ENCODE measurements at places on chromosomes 11 and 22.

GRCh38 chr22:16717699-16718558 is 107.3 kb downstream of the XKR3 start:
- DNase-seq, result no peak

DNA sequence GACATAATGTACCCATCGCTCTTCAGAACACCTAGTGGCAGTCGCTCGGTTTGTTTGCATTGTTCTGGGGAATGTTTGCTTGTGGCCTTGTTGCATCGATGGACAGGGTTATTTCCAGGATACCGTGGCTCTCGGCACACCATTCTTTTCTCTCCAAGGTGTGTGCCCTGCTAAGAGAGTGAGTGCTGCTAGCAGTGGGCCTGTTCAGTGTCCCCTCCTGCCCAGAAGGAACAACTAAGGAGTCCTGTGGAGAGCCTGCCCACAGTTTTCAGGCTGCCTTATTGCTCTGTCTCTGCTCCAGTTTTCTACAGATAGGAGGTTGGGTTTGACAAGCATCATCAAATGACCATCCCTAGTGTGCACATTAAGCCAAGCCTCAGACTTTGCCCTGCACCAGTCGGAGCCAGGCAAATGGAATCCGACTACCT is 1.4 kb downstream of the CRY2 start:
- no peak for DNase-seq

- DNase-seq, result no peak
Observed at GRCh38 chr11:118370774-118371173, 11.4 kb downstream of the UBE4A start.

DNA sequence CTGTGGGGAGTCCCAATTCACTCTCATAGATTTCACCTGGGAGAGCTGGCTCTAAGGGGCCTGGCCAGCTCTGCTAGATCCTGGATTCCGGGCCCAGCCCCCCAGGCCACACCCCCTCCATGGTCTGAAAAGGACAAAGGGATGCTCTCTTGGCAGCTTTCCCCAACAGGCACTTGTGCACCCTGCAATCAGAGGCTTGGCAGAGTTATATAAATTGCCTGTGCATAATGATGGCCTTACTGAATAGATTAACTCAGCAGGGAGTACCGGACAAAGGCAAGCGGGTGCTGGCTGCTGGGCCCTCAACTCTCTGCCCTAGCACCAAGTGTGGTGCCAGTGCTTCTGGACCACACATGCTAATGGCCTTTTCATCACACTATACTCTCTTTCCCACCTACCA is 461.6 kb downstream of the BUD13 start:
- DNase-seq, result no peak

GRCh38 chr11:76599041-76600013 is 71.2 kb downstream of the LRRC32 start:
- no peak for DNase-seq

GRCh38 chr11:122734848-122735496 is 79.5 kb downstream of the UBASH3B start:
- no peak for DNase-seq

GRCh38 chr11:78346799-78347198 is 70.8 kb downstream of the GAB2 start:
- no peak for DNase-seq

DNA sequence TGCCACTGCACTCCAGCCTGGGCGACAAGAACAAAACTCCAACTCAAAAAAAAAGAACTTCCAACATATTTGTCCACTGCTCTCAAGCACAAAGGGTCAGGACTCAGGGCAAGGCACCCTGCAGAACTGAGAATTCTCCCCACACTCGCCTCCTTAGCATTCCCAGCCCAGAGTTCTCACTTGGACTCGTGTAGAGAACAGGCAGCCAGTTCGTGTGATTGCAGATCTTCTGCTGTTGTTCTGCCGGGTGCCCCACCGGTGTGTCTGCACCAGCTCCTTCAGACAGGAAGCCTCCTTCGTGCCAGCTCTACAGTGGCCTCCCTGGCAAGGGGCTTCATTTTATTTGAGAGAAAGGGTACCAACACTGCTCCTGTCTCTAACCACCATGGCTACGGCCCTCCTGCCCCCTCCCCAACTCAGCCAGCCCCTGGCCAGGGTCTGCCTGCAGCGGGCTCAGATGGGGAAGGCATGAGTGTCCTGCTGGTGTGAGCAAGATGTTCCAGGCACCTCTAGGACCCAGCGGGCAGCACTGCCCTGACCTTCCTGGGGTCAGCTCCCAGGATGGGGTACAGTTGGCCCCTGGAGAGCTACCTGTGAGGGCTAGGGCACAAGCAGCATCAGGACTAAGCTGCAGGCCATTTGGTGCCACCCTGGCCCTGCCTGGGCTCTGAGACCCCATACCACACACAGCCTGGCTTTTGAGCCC is 19.5 kb upstream of the SCGB1A1 start:
- no peak for DNase-seq

- DNase-seq, result no peak
Observed at GRCh38 chr11:94011478-94011877, 9.7 kb upstream of the HEPHL1 start.

DNA sequence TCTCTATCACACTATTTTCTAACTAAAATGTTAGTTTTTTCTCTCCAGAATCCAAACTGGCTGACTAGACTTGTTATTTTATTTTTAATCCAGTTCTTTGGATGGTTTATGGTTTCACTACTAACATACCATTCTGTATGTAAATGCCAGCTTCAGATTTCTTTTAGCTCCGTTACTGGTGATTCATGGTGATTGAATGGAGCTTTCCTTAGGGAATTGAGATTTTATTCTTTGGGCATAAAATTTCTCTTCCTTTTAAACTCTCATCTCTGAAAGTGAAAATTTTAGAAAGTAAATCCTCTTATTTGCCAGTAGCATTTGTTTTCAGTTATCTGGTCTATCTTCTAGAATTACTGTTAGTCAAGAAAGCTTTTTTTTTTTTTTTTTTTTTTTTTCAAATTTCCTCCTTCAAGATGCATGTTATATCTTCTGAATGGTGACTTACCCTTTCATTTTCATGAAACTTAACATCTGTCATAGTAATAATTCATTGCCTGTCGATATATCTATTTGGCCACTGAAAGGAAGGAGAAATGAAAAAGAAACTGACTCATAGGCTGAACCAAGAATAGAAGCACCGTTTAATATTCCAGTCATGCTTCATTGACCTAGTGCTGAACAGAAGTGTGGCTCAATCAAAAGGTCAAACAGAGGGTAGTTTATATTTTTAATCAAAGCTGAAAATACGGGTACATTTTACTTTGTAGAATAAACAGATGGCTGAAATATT is 6.4 kb downstream of the ENDOD1 start:
- DNase-seq, result no peak

DNA sequence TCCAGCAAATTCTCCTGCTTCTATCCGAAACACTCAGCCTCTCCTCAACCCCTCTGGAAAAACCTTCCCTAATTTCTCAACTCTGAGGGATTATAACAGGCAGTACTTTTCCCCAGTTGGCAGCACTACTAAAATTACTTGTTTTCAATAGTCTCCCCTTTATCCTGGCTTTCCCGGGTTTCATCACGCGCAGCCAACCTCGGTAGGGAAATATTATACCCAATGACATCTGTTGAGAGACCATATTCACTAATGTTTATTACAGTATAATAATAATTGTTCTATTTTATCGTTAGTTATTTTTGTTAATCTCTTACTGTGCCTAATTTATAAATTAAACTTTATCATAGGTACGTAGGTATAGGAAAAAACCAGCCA is 330 bp upstream of the POLD3 start:
- DNase-seq, result no peak

Data from Caco-2 (cell line).